ENCODE measurements at places on chromosomes 1 and 21. TPM values are rescaled to one million over a fixed set of nuclear protein-coding genes. Genes with fewer than 3 reads are reported as not detected.

IL19 gene
- total RNA-seq = not detected

ALX3 gene
- total RNA-seq = 2.5 TPM

MIGA1 gene
- total RNA-seq = 32.2 TPM

AKNAD1 gene
- total RNA-seq = 0.16 TPM

RYR2 gene
- total RNA-seq = 7.6 TPM

IFNAR1 gene
- total RNA-seq = 51.9 TPM

KLF17 gene
- not detected for total RNA-seq

HORMAD1 gene
- 1.2 TPM for total RNA-seq

PODN gene
- total RNA-seq = 17.1 TPM

Data from camera-type eye (tissue), 1 donor.